ENCODE measurements at places on chromosomes 1 and 21. TPM values are rescaled to one million over a fixed set of nuclear protein-coding genes. Genes with fewer than 3 reads are reported as not detected.
A peak's percentile ranks its signal among the peaks of the same experiment; 100 is the strongest.

CYYR1 gene
- not detected for total RNA-seq

DNA sequence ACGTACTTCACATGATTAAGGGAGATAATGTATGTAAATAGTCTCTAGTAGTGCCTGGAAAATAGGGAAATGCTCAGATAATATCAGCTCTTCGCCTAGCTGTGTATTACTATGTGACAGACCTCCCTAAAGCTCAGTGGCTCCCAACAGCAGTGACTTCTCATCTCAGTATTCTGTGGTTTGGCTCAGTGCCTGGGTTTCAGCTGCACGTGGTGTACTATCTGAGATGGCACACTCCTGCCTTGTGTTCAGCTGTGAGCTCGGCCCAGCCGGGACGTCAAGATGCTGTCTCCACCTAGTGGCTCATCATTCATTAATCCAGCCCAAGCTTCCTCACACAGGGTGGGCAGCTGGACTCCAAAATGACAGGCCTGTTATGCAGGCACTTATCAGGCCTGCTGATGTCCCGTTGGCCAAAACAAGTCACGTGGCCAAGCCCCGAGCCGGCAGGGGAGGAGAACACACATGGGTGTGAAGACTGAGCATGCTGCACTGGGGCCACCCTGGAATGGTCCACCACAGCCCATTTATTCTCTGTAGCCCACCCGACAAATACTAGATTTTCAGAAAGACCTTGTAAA, 17.8 kb downstream of the SLFNL1 start:
- H3K27ac ChIP-seq = peak overlapping the region; percentile 7
- H3K36me3 ChIP-seq = peaks cover 87% of the 10 kb centered on the region
- H3K27me3 ChIP-seq = no peaks in the 10 kb centered on the region

DNA sequence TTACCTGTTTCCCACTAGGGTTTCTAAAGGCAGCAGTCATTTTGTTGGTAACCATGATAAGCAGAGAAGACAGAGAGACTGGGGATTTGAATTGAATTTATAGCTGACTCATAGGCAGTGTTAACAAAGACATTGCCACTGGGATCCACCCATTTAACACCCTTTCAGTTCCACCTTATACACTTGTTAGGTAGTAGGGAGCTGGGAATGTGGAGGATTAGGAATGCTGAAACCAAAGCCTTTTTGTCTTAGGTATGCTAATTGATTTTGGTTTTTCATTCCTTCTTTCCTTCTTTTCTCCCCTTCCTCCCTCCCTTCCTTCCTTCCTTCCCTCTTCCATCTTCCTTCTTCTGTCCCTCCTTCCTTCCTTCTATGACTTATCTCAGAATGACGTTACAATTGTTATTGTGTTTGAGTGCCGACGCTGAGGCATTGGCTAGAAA, 7.5 kb upstream of the EVI5 start:
- H3K4me1 ChIP-seq = no peaks in the 10 kb centered on the region
- no peaks in the 10 kb centered on the region for H3K36me3 ChIP-seq
- no peak overlapping the region for H3K27ac ChIP-seq
- no peak for DNase-seq
- no peaks in the 10 kb centered on the region for H3K27me3 ChIP-seq

GRCh38 chr21:43718872-43719747, at the start of gene PDXK:
PDXK (plus strand) TSS chr21:43719129; CDS start chr21:43719295, 166 bp downstream.
- DNase-seq = peak; percentile 95
- H3K27me3 ChIP-seq = no peaks in the 10 kb centered on the region
- H3K27ac ChIP-seq = peak within 1 kb of the TSS; percentile 71
- H3K4me1 ChIP-seq = peaks cover 30% of the 10 kb centered on the region
- peak within 1 kb of the TSS; percentile 77 for H3K4me3 ChIP-seq

DNA sequence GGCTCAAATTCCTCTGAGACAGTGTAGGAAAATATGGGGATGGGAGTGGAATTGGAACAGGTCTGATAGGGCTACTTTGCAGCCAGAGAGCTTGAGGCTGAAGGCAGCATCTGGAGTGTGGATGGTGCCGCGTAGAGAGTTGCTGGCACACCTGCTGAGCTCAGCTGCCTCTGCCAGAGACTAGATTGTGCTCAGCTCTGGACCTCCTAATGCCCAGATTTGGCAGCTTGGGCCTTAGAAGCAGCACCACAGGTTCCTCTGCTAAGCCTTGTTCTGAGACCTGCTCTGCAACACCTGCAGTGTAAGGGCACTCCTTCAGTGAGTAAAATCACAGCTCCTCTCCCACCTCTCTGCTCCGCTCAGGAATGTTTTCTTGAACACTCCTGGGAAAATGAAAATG, 23.3 kb downstream of the ACOT11 start:
- DNase-seq = no peak
- no peak overlapping the region for H3K27ac ChIP-seq
- H3K27me3 ChIP-seq = no peaks in the 10 kb centered on the region
- H3K4me1 ChIP-seq = peaks cover 11% of the 10 kb centered on the region
- no peak overlapping the region for H3K4me3 ChIP-seq

GRCh38 chr1:226063977-226064815, 1.7 kb downstream of the H3-3A start:
- peak overlapping the region; percentile 97 for H3K4me3 ChIP-seq
- peaks cover 23% of the 10 kb centered on the region for H3K4me1 ChIP-seq
- DNase-seq = peak; percentile 57
- H3K27me3 ChIP-seq = no peaks in the 10 kb centered on the region
- peak overlapping the region; percentile 68 for H3K27ac ChIP-seq
- H3K36me3 ChIP-seq = peaks cover 43% of the 10 kb centered on the region

GRCh38 chr1:9437961-9438430, 101.3 kb upstream of the SLC25A33 start:
- DNase-seq = peak; percentile 10
- H3K4me3 ChIP-seq = no peak overlapping the region
- peak overlapping the region; percentile 32 for H3K27ac ChIP-seq
- H3K27me3 ChIP-seq = no peaks in the 10 kb centered on the region
- H3K36me3 ChIP-seq = no peaks in the 10 kb centered on the region
- H3K4me1 ChIP-seq = peaks cover 18% of the 10 kb centered on the region
